ENCODE measurements at places on chromosomes 5 and 9.

DNA sequence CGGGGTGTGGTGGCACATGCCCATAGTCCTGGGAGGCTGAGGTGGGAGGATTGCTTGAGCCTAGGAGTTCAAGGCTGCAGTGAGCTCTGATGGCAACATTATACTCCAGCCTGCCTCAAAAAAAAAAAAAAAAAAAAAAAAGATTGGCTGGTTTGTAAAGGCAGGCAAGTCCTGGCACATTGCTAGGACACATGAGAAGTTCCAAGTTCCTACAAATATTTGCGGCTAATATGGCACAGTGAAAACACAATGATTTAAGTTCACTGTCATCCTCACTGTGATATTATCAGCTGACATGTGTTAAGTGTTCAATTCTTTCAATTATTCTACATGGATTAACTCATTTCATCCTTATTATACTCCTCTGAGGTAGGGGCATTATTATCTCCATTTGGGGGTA, 20.1 kb downstream of the TMEM268 start:
- no peak for DNase-seq

GRCh38 chr5:2699686-2700085, 51.8 kb downstream of the IRX2 start:
- no peak for DNase-seq

DNA sequence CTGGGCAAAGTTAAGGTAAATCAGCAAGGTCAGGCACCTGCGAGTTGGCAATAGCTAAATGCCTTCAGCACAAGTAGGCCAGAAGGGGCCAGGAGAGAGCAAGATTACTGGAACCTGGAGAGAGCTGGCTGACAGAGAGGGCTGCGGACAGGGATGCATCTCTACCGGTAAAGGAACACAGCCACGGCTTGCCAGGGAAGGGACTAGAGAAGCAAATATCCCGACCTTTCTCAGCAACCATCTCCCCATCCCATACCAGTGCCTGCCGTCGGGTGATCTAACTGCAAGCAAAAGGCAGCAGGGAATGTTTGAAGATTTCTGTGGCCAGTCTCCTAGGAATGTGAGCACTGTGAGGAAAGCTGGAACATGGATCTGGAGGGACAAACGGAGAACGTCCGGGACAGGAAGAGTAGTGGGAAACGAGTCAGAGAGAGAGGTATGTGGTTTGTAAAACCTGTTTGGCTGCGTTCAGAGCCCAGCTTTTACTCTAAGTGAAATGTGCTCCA, 15.9 kb upstream of the ABLIM3 start:
- DNase-seq = no peak

DNA sequence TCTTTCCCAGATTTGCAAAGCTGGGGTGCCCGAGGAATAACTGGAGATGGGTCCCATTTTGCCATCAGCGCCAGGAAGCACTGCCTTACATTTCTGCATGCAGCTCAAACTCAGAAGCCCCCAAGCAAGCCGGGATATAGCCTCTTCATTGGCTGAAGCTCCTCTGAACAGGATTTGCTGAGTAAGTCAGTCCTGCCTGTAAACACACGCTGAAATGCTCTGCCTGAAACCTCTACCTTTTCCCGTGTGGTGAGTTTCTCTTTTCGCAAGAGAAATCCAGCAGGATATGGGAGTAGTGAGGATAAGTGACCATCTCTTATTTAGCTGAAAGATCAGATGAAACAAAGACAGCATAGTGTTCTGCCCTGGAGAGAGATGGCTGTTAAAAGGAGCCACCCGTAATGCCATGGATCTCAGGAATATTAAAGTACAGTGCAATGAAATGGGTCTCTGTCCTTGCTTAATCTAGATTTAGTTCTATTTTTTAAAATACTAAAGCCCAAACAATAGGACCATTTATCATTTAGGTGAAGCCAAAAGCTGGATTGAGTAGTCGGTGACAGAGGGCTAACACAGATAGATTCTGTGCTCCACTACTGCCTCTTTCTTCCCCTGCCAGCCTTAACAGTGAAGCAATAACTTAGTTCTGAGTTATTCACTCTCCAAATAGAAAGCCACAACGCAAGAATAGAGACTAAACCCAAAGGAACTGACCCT, 177.5 kb upstream of the PPP2R2B start:
- no peak for DNase-seq

- no peak for DNase-seq
Observed at GRCh38 chr9:14298601-14299022, 15.3 kb downstream of the NFIB start.

DNA sequence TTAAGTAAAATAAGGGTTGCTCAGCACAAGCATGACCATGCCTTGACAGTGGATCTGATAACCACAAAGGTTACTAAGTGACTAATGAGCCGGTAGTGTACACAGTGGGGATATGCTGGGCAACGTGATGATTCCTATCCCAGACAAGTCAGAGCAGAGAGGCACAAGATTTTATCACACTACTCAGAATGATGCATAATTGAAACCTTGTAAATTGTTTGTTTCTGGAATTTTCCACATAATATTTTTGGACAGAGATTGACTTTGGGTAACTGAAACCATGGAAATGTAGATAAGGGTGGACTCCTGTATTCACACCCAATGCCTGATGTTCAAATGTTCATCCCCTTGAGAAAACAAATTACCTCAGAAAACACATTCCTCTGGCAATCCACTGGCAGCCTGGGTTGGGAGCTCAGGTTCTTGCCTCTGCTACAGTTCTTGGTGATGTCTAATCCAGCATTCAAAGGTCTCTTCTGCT, 16.2 kb upstream of the ERAP1 start:
- DNase-seq = peak; percentile 84

DNA sequence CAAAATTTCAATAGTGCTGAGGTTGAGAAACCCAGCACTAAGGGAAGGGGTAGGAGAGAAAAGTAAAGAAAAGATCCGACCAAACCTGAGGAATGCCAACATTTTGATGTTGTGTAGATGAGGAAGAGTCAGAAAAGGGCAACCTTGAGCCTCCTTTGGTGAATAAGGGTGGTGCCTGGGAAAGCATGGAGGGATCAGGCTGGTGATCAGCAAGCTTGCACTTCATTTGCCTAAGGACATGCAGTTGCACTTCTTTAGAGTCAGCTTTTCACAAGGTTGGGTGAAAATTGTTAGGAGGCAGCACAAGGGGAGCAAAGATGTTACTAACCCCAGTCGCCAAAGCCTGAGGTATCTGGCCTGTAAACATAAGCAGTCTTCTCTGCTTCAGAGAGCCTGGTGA, 20.4 kb downstream of the ATP6V0E1 start:
- no peak for DNase-seq

- no peak for DNase-seq
Observed at GRCh38 chr9:22401671-22402070, 45.0 kb upstream of the DMRTA1 start.

GRCh38 chr5:94362857-94363256, 255.5 kb downstream of the KIAA0825 start:
- no peak for DNase-seq

- no peak for DNase-seq
Observed at GRCh38 chr5:88613051-88613450, 269.9 kb downstream of the MEF2C start.

GRCh38 chr5:88643315-88643714, 239.7 kb downstream of the MEF2C start:
- no peak for DNase-seq

- peak; percentile 50 for DNase-seq
Observed at GRCh38 chr5:129094087-129094923, at the start of gene ISOC1. Gene ISOC1, plus strand, starts transcription at chr5:129094749. Its CDS starts 18 bp downstream, at chr5:129094767.

GRCh38 chr5:169723103-169723831, 86.2 kb downstream of the DOCK2 start:
- DNase-seq = no peak
